CMK (cell line): ENCODE measurements at places on chromosomes 1 and 21.

GRCh38 chr1:198298640-198299039, 141.8 kb downstream of the NEK7 start:
- no peak for DNase-seq

GRCh38 chr1:17581389-17582123, 42.1 kb downstream of the ARHGEF10L start:
- DNase-seq: no peak

GRCh38 chr1:24468685-24469316, 33.8 kb upstream of the RCAN3 start:
- DNase-seq: no peak

DNA sequence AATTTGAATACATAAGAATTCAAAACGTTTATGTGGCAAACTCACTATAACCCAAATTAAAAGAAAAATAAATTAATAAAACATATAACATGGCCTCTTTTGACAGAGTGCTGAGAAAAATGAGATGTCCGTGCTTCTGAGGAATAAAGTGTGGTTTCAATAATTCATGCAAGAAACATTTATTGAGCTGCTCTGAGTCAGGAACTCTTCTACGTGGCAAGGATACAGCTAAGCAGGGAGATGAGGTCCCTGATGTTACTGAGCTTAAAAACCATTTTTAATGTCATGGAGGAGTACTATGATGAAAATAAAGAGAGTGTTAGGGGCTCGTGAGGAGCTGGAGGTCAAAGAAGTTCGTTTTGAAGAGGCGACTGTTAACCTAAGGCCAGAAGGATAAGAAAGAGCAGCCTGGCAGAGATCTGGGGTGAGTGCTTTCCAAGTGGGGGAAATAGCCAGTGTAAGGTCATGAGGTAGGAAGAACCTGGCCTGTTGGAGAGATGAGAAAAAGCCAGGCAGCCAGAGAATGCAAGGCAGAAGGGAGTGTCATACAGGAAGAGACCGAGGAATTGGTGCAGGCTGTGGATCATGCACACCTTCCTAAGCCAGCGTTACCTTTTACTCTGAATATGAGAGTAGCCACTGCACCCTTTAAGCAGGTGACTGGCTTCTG, 182.2 kb upstream of the DUSP10 start:
- no peak for DNase-seq

DNA sequence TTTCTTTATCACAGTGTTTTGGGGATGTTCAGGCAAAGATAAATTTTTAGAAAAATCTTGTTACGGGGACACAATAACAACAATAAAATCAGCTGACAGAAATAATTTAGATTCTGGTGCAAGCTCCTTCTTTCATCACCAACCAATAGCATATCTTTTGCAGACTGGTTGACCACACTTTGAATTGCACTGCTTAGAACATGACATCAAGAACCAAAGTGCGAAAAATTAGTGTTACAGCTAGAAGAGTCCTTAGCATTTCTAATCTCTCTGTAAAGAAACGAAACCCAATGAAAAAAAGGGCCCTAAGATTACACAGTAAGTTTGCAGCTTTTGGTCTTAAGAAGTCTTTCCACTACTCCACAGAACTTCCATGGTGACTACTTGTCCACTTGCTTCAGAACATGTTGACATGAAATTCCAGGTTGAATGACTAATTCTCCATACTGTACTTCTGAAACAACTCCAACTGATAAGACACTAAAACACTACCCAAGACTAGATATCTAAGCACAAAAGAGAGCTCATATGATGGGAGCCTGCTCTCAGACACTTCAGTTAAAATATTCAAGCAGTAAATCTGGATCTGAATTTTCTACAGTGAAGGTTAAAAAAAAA, 31.3 kb downstream of the XKR8 start:
- DNase-seq: no peak

DNA sequence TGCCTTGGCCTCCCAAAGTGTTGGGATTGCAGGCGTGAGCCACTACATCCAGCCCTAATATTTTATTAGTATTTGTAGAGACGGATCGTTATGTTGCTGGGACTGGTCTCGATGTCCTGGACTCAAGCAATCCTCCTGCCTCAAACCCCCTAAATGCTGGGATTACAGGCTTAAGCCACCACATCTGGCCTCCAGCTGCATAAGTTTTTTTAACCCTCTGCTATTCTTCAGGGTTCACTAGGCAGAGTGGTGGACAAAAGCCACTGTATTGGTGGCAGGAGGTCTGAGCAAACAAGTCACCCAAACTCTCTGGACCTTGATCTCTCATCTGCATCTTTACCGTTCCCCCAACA, 10.1 kb upstream of the CLIC4 start:
- DNase-seq: no peak

- DNase-seq: no peak
Observed at GRCh38 chr1:70227439-70227838, 6.3 kb downstream of the SRSF11 start.

- no peak for DNase-seq
Observed at GRCh38 chr1:192225266-192225665, 67.0 kb downstream of the RGS18 start.

DNA sequence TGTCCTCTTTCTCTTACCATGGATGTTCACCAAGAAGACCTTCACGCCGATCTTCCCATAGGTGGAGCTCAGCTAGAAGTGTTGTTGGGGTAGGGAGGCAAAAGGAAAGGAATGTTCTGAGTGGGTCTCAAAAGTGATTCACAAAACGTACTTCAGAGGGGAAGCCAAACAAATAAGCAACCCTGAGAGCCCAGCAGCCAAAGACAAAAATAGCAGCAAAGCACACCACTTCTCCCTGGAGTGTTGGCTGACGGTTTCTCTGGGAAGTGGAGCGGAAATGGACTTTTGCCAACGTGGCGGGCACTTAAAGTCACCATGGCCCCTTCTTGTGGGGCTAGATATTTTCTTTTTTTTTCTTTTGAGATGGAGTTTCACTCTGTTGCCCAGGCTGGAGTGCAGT, 23.1 kb downstream of the SLC26A9 start:
- no peak for DNase-seq

- DNase-seq: no peak
Observed at GRCh38 chr1:25654109-25654660, 37.6 kb downstream of the MAN1C1 start.

DNA sequence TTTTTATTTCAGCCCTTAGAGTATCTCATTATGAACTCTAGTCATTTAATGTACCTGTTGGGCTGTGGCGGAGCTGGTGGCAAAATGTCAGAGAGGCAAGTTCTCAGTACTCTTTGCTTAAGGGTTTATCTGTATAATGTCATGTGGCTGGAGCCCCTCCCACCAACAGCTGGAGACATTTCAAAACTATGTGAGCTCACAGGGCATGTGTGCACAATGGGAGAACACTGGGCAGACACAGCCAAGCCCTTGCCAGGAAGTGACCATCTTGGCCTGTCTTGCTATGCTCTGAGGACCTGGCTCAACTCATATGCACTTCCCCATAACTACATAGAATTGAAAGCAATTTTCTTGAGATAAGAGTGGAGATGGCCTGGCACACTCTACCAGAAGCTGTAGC, 296.4 kb downstream of the PTPRU start:
- DNase-seq: no peak

- DNase-seq: no peak
Observed at GRCh38 chr21:45109831-45110492, 35.6 kb downstream of the ADARB1 start.

DNA sequence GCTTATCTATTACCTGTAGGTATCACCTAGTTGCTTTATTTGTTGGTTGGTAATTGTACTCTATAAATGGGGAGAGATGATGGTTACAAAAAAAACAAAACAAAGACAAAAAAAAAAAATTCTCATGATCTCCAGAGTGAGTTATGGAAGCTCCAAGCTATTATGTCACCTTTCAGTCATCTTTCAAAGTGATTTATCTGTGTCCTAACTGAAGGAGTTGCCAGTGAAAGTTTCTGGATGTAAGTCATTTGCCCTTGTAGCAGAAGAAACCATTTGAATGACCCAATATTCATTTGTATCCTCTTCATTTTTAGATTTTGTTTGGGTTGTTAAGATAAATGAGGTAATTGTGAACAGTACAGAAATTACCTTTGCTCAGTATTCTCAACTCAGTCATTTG, 3.6 kb downstream of the SLC35F3 start:
- DNase-seq: no peak

- no peak for DNase-seq
Observed at GRCh38 chr1:73979684-73980083, 218.3 kb downstream of the LRRIQ3 start.

DNA sequence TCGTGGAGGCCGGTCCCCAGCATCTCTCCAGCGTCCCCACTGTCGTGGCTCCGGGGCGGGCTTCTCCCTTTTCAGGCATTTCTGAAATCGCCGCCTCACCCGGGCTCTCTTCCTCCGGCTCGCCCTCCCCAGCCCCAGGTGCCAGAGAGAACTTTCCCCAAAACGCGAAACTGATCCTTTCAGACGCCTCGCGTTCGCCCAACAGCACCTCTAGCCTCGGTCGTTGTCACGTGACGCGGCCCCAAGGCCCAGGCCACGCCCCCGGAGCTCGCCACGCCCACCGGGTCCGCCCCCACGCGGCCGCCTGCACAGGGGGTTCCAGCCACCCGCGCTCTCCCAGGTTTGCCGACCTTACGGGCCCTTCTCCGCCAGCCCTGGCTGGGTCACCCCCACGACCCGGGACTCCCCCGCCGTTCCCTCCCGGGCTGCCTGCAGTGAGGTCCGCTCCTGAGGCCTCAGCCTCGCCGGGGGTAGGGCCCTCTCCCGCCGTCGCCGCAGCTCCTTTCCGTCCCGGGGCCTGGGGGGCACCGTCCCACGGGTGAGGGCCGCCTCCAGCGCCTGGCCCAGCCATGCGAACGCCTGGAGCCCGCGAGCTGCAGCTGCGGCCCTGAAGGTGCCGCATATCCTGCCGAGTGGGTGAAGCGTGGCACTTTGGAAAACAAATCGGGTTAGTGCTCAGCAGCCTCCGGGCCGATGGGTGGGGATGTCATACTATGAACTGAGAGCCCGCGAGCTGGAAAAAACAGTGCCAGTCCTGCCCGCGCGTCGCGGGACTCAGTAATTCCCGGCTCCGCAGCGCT, 21.0 kb downstream of the H3-3A start:
- DNase-seq: peak; percentile 68

GRCh38 chr1:177748080-177748801, 221.6 kb downstream of the SEC16B start:
- no peak for DNase-seq

GRCh38 chr1:51927029-51927428, 48.5 kb upstream of the NRDC start:
- no peak for DNase-seq

DNA sequence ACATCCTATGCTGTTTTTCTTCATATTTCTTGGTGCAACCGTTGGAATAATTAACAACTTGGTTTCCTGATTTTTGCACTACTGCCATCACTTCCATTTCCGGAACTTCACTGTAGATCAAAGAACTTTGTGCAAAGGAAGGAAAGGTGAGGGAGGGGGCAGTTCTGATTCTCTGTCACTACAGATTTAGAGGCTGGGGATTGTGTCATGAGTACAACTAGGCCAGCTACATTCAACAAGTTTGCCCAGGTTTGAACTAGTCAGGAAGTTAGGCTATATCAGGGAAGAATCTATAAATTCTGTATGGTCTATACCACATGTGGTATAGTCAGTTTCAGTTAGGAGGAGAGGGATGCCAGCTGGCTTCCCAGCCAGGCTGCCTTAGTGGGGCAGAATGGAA, 84.2 kb downstream of the RGL1 start:
- DNase-seq: no peak

DNA sequence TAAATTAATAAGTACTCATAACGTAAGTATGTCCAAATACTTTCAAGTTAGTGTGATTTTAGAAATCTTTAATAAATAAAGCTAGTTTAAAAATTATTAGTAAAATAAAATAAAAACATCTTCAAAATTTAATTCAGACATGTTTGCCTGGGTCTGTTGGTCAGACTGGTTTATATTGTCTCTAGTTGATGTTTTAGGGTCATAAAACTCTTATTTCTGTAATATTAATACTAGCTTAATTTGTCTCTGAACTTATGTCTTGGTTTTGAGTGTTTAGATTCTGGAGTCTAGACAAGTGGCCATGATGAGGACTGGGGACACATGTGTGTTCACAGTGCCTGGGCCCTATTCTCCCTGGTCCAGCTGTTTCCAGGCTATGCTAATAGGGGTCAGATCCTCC, 184.5 kb upstream of the TNR start:
- no peak for DNase-seq

- DNase-seq: no peak
Observed at GRCh38 chr1:184890539-184890973, 83.8 kb downstream of the NIBAN1 start.

DNA sequence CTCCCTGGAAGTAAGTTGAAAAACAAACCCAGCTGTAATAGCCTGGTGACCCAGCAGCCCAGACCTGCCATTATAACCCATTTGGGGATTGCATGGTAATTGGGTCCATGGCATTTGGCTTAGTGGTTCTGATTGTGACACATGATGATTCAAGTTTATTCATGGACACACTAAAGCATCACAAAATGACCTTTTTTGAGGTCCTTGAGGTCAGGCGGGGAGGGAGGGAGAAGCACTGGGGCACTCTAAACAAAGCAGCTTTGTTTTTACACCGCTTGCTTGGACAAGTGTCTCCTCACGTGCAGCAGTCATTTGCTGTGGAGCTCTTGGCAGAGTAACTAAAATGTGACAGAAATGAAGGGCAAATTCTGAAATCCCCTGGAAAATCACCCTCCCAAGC, 241.0 kb upstream of the SGIP1 start:
- DNase-seq: no peak

DNA sequence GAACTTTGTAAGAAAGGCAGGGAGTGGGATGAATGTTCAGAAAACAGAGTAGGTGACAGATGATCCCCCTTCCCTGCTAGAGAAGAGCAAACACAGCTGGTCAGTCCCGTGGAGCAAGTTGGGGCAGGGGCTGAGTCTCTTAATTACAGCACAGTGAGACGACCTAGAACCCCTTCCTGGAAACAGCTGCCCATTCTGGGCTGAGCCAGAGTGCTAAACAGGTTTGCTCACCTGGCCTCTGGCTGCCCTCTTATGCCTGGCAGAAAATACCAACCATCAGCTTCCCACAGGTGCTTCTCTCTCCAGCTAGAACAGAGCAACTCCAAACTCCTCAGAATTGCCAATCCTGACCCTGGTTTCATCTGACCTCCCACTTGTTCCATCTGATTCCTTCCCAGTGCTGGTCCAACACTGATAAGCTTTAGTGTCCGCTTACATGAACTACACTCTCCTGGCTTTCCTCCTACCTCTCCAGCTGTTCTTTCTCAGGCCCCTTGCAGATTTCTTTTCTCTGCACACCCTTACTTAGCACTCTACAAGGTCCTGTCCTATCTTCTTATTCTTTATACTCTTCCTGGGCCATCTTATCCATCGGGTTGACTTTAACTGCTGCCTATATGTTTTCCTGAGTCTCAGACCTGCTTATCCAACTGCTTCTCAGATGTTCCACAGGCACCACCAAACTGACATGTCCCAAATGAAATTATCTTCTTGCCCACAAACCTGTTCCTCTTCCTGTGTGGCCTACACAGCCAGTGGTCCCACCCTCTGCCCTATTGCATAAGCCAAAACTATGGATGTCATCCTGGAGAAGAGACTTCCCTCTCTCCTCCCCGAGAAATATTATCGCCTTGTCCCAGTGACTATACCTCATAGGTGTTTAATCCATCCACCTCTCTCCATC, 22.6 kb upstream of the COL9A2 start:
- peak; percentile 37 for DNase-seq
